ENCODE measurements at places on chromosomes 1 and 21.
A peak's percentile ranks its signal among the peaks of the same experiment; 100 is the strongest.

GRCh38 chr1:21628798-21629393 is 40.3 kb downstream of the RAP1GAP start:
- no peak for DNase-seq

DNA sequence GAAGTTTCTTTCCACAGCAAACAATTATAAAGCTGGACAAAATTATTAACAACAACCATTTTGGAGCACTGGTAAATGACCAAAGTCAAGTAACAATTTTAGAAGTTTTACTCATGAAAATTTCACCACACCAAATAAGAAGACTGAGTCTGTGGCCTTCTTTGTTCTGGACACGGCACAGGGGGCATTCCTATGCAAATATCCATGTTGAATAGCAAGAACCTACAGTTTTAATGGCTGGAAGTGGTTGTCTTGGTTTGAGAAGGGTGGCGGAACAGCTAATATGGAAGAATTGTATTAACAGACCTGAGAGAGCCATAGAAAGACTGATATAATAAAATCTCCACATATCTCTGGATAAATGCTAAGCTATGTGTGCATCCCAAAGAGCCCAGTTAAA is 29.4 kb upstream of the GADD45A start:
- DNase-seq: no peak

- no peak for DNase-seq
Observed at GRCh38 chr1:17229379-17229778, 19.5 kb upstream of the PADI3 start.

- DNase-seq: no peak
Observed at GRCh38 chr1:208728815-208729214, 484.6 kb upstream of the PLXNA2 start.

DNA sequence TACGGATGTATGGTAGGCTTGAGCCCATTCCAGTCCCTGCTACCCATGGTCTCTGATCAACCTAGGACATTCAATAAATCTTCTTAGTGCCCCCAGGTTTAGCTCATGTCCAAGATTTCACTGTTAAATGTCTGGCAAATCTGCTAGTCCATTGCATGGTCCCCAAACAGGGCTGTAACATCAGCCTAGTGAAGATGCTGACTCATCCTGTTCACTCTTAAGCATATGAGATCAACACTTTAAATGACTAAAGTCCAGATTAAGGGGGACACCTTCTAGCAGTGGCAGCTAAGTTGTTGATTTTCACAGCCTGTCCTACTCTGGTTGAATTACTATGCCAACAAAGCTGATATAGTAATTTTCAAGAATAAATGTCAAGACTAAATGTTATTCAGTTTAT is 46.5 kb upstream of the NUF2 start:
- no peak for DNase-seq

DNA sequence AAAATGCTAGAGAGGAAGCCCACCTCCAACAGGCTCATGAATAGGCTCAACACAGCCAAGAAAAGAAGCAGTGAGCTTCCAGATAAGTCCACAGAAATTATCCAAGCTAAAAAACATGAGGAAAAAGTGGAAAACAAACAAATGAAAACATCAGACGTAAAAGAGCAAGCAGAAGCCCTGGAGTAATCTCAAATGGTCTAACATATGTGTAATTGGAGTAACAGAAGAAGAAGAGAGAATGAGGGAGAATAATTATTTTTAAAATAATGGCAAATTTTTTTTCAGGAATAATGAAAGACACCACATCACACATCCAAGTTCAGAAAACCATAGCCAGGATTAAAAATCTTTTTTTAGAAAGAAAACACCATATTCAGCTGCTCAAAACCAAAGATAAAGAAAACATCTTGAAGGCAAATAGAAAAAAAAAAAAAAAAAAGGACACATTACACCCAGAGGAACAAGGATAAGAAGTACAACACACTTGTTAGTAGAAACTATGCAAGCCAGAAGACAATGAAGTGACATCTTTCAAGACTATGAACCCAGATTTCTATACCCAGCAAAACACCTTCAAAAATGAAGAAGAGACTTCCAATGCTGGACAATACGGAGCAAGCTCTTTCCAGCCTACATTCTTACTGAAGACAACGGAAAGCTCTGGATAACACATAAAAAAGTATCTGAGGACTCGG is 10.6 kb upstream of the SUMO3 start:
- no peak for DNase-seq

GRCh38 chr21:33026878-33027400 is 1.2 kb downstream of the OLIG2 start:
- DNase-seq: no peak

GRCh38 chr1:72281144-72281543 is 1.2 kb downstream of the NEGR1 start:
- DNase-seq: no peak

DNA sequence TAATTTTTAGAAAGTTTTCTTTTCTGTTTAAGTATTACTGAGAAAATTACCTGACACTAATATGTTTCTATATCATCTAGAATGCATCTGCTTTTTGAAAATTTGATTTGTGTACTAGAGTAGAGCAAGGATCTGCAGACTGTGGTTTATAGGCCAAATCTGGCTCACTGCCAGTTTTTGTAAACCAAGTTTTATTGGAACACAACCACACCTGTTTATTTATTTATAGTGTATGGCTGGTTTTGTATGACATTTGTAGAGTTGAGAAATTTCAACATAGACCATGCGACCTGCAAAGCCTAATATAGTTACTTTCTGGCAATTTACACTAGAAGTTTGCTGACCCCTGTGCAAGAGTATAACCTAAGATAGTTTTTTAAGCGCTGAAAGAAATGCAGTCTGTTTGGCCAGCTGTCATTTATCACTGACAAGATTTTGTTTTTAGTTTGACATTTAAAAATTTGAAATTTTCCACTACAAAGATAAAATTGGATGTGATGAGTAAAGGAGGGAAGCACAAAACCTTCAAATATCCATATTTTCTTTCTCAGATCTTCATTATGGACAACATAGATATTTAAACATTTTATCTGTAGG is 36.1 kb upstream of the CACYBP start:
- no peak for DNase-seq

- DNase-seq: peak; percentile 59
Observed at GRCh38 chr1:25810341-25811299, 9.1 kb upstream of the MTFR1L start.

DNA sequence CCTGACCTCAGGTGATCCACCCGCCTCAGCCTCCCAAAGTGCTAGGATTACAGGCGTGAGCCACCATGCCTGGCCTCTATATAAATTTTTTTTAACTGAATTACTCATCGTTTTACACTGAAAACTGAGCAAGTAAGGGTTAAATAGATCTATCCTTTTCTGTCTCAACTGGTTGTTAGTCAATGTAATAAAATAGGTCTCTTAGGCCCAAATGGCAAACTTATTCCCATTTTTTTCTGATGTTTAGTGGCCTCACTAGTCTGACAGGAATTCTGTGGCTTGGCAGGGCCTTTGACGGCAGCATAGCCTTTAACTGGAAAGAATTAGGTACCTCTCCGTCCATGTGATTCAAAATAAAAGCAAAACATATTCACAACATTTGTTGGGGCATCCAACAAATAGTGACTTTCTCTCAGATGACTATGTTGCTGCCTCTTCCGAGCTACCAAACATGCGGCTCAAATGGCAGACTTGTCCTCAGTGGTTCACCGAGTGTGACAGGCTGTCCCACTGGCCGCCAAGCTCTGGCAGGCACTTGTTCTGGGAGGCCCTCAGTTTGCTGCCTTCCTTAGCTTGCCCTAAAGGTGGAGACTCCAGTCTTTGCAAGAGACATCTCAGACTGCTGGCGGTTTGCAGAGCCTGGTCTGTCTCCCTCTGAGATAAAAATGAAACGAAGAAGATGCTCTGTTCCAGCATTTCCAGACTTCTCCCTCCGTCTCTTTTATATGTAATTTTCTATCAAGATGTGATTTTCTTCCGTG is 17.4 kb downstream of the ATP1A4 start:
- no peak for DNase-seq

GRCh38 chr1:95582746-95583145 is 348.7 kb downstream of the RWDD3 start:
- no peak for DNase-seq

GRCh38 chr21:44074315-44074958 is 32.8 kb upstream of the PWP2 start:
- no peak for DNase-seq

DNA sequence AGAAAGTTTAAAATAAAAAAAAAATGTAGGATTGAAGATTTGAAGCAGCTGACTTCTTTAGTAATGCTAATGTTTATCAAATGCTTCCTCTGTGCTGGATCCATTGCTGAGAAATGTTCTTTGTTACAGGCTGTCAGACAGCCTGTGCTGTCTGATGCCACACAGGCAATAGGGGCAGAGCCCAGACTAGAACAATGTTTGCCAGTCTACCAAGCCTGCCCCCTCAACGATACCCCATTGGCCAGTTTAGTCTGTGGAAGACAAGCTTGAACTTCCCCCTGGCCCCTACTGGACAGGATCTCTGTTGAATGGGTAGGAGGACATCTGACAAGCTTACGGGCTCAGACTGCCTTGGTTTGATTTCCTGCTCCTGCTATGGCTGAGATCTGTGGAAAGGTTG is 79.4 kb downstream of the PAPPA2 start:
- no peak for DNase-seq

DNA sequence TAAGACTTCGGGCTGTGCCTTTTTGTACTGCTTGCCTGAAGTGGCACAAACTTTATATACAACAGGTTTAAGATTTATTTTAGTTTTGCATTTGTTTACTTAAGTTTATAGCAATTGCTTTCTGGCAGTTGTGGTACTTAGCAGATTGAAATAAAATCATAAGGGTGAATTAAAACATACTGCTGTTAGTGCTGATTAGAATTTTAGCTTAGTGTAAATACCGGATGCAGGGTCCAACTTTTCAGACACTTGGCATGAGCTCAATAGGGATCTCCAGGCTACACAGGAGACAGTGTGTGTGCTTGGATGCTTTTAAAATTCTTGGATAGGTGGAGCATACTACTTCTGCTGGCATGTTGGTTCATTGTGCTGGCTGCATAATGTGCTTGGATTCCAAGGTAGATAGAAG is 159.6 kb downstream of the NFIA start:
- DNase-seq: no peak

DNA sequence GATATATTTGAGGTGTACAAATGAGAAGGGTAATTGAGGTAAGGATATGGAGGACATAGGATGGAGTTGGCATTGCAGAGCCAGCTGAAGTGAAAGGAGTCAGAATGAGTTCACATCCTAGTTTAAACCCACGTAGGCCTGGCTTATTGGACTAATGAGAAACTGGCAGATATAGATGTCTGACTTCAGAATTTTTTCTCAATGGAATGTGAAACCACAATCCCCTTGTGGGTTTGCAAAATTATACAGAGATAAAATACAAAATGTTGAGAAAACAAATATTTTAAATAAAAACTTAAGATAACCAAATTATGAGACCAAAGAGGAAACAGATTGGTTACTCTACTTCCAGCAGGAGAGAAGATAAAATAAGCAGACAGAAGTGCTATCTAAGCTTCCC is 277.4 kb upstream of the LRRC7 start:
- no peak for DNase-seq

DNA sequence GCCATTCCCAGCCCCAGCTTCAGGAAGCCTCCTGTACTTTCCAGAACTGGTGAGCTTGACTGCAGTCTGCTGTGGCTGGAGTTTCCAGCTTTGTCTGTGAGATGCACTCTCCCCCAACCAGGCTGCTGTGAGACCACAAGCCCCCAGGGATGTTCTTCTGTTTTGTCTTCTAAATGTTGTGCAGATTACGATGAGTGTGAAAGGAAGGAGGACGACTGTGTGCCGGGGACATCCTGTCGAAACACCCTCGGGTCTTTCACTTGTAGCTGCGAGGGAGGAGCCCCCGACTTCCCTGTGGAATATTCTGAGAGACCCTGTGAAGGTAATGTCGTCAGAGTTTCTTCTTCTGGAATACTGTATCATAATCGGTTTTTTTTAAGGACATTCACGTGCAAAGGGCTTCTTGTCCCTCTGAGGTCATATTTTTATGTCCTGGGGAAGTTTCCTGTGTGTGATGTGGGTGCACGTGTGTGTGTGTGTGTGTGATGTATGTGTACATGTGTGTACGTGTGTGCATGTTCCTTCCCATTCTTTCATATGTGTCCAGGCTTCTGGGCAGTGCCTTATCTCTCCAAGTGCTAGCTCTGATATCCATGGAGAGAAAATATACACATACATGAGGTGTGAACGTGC is 49.9 kb downstream of the UMODL1 start:
- no peak for DNase-seq

GRCh38 chr1:220768126-220768601 is 18.5 kb upstream of the MTARC1 start:
- DNase-seq: no peak

- no peak for DNase-seq
Observed at GRCh38 chr1:231862611-231863010, 236.0 kb downstream of the DISC1 start.
